ENCODE measurements at places on chromosomes 1 and 21.

DNA sequence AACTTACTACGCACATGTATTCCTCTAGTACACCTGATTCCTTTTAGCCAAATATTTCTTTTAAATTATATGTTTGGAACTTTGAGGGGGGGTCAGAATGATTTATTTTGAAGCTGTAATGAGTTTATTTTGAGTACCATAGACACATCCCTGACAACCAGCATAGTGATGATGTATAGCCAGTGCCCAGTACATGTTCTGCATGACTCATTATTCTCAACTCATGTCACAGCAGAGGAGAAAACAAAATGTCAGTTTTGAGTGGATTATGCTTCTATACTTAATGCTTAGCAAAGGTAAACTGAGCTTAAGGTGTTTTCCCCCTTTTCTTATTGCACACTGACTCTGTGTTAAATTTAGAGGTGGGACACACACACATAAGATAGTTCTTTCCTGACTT is 22.4 kb upstream of the LEPR start:
- DNase-seq, result no peak

DNA sequence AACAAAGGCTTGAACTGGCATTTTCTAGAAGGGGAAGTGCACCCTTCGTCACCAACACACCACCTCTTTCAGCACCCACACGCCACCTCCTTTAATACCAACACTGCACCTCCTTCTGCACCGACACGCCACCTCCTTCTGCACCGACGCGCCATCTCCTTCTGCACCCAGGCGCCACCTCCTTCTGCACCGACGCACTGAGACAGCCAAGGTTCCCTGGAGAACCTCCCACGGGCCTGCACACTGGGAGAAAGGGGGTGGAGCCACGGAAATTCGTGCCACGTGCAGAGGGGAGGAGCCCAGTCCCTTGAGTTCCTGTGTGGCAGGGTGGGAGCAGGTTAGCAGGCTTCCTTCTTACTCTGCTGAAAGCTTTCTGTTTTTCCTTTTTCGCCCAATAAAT is 327.9 kb upstream of the C1orf174 start:
- no peak for DNase-seq

GRCh38 chr1:2592672-2593071 is 6.1 kb downstream of the PRXL2B start:
- no peak for DNase-seq

DNA sequence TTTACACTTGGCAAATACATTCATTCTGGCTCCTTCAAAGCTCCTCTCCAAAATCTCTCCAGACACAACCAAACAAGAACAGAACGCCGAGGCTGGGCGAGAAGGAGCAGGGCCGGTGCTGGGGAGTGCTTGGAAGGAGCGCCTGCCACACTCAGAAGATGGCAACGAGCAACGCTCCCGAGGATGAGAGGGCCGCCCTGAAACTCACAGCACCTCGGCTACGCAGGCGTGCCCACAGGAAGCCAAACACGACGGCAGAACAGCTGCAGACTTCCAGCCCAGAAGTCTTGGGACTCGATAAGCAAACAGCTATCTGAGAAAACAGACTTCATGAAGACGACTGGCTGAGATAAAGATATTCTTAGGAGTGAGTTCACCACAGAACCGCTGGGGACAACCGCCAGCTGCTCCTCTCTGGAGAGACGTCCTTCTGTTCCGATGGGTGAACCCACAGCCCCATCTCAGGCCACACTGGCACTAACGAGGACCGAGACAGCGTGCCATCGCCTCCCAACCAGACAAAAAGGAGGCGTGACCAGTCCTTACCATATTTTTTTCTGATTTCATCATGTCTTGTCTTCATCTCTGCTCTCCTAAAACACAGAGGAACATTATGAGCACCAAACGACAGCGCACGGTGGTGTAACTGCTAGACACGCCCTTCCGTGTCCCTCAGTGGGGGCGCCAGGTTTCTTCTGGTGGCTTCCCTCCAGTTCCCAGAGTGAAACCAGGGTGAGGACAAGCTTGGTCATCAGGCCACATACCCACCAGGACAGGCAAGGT is 18.6 kb downstream of the PTTG1IP start:
- DNase-seq, result no peak

GRCh38 chr1:95561346-95561745 is 327.3 kb downstream of the RWDD3 start:
- DNase-seq, result no peak

Measured in stimulated activated naive CD8-positive, alpha-beta T cell treated with anti-CD3 and anti-CD28 coated beads, Interleukin-15, amount 100 ng/mL, for 72 hours (primary cell).